ENCODE measurements at places on chromosomes 6 and 20.

DNA sequence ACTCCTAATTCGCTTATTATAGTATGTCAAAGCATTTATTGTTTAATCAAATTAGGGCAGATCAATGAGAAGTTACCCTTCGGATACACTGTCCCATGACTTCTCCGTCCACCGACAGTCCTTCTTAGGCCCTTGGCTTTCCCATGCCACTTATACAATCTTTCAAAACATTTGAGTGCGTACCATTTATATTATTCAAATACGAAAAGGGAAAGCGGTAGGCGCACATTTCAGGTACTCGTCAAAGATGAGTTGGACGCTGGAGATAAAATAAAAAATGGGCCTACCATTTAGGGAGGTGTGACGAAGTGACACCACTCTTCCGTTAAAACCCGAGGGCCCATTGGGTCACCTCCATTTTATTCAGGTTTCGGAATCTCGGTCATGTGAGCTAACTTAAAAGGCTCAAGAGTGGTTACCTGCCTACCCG, 542 bp upstream of the AFG1L start:
- DNase-seq: no peak

DNA sequence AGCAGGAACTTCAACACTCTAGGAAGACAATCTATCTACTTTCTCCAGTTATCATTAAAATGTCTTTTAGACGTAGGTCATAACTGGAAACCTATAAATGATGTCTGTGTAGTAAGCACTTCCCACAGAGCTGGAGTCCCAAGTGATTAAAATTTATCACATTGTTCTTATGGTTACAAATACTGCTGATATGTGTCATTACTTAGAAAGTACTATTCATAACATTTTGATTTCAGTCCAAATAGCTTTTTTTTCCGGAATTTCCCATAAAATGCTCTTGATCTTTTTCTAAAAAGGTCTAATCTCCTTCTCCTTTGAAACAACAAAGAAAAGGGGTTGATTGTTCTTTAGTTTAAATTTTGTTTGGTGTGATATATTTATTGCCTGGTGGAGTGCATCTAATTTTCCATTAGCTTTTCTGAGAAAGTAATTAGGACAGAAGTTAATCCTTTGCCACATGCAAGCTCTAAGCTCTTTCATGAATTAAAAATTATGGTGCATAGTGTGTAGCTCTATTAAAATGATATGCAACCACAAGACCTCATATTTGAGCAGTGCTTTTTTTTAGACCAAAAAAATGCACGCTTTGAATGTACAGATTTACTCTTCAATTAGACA, 132.7 kb upstream of the TCF21 start:
- no peak for DNase-seq

DNA sequence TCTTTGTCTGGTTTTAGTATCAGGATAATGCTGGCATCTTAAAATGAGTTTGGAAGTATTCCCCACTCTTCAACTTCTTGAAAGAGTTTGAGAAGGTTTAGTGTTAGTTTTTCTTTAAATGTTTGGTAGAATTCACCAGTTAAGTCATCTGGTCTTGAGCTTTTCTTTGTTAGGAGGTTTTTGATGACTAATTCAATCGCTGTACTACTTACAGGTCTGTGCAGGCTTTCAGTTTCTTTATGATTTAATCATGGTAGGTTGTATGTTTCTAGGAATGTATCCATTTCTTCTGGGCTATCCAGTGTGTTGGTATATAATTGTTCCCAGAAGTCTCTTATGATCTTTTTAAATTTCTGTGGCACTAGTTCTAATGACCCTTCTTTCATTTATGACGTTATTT, 215.5 kb downstream of the LRFN2 start:
- no peak for DNase-seq

DNA sequence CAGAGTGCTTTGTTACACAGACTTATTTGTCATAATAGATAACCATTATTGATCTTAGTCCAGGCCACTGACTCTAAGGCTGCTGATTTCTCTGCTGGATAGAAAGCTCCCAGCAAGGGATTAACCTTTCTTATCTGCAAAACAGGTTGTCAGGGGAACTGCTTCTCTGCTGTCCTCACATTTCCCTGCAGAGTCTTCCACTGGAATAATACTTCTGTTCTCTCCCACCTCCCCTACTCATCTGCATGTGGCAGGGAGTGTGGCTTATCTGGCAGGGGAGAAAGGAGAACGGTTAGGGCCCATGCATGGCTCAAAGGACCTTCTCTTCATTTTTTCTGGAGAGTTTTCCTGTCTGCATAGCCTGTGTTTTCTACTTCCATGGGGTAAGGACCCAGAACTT, 86.2 kb downstream of the LAMP5 start:
- DNase-seq: no peak

GRCh38 chr6:31776989-31777666, at the start of gene VWA7:
Gene VWA7 (minus strand): TSS chr6:31777328. CDS start chr6:31776779, 549 bp downstream.
- no peak for DNase-seq

GRCh38 chr6:110130362-110130761, 49.1 kb downstream of the WASF1 start:
- DNase-seq: no peak

- DNase-seq: no peak
Measured at GRCh38 chr6:4371207-4371921, 236.0 kb upstream of the ECI2 start.

DNA sequence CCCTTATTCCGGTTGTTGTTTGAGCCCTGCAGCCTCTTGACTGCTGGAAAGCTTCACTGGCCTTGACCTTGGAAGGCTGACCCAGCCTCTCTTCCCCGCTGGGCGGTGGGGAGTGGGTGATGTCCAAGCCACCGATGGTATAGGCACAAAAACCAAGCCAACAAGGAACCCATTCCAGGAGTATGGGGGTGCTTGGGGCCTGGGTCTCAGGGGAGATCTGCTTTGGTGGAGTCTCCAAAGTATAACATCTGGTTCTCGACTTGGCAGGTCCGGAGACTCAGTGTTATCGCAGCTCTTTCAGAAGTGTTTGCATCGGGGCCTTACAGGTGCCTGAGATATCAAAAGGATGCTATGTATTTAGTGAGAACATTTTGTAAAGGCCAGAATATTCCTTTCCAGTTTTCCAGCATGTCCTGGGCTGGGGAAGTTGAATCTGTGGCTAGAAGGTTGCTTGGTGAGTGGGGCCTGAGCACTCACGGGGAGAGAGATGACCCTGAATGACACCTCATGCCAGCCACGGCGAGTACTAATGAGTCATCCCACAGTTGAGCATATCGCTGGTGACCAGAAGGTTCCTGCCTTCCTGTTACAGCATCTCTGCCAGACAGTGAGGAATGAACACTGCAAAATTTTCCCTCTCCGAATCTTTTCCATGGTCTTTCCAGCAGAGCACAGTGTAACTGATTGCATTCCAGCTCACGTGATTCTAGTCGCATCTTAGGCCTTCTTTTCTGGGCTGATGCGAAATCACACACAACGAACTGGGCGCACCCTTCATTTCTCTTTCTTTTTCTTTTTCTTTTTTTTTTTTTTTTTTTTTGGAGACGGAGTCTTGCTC, 133.9 kb downstream of the ZDHHC14 start:
- no peak for DNase-seq

DNA sequence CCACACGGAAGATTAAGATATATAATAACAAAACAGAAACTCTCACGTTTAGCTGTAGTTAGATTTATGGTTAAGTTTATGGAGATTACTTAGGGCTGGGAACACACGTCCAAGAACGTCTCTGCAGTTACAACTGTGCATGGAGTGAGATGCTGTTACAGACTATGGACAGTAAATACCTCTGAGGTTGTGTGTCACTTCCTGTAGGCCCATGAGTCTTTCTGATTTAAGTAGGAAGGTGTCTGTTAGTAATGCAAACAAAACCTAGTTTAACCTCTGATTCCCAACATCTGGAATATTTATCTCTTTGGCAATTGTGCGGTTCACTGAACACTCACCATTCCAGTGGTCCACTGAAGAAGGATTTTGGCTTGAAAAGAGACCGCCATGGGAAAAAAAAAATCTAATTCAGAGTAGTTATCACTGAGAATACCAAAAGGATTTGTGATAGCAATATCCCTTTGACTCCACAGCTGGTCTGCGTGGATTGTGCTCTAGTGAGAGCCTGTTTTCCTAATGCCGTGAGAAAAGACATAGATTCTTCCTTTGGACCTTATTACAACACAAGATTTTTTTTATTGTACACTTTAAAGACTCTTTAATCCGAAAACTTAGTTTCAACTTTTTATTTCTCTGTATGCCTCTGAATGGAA, 478.2 kb upstream of the CITED2 start:
- DNase-seq: no peak

- no peak for DNase-seq
Measured at GRCh38 chr6:78093906-78094305, 441.1 kb downstream of the MEI4 start.

GRCh38 chr6:140077827-140078560, 703.5 kb upstream of the CITED2 start:
- DNase-seq: no peak

DNA sequence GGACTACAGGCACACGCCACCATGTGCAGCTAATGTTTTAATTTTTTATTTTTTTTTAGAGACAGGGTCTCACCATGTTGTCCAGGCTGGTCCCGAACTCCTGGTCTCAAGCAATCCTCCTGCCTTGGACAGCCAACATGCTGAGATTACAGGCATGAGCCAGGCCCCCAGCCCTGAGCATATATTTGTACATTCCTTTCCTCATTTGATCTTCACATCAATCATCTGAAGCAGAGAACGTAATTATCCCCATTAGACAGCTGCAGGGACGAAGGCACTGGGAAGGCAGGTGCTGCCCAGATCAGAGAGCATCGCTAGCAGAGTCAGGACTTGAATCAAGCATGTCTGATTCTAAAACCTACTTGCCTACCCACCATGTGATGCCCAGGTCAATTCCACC, 41.0 kb upstream of the SIRPA start:
- no peak for DNase-seq

- no peak for DNase-seq
Measured at GRCh38 chr6:93196406-93196970, 222.9 kb downstream of the EPHA7 start.

- DNase-seq: no peak
Measured at GRCh38 chr6:29626948-29627754, 5.8 kb downstream of the GABBR1 start.

- DNase-seq: no peak
Measured at GRCh38 chr20:39066471-39067242, 104.5 kb downstream of the DHX35 start.

- no peak for DNase-seq
Measured at GRCh38 chr20:33674294-33675135, at the start of gene NECAB3. Gene NECAB3 (minus strand): TSS chr20:33674428. CDS start chr20:33674352, 76 bp downstream.

DNA sequence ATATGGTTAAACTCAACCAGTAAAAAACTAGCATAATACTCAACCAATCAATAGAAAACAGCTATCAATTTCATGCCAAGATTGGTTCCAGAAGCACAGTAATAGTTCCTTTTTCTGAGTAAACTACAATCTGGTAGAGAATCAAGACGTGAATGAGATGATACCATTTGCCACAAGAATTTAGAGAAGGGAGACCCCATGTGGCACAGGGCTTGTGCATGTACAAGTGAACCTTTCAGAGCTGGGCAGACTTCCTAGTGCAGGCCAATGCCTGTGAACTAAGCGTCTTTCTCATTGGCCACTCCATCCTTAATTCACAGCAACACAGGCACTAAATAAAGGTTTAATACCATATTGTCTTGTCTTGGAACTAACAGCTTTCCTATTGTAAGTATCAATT, 213.5 kb downstream of the RFPL4B start:
- no peak for DNase-seq

Data from cerebellar nuclear complex (tissue), 1 donor.